ENCODE measurements at places on chromosomes 3 and 15.
A peak's percentile ranks its signal among the peaks of the same experiment; 100 is the strongest.

DNA sequence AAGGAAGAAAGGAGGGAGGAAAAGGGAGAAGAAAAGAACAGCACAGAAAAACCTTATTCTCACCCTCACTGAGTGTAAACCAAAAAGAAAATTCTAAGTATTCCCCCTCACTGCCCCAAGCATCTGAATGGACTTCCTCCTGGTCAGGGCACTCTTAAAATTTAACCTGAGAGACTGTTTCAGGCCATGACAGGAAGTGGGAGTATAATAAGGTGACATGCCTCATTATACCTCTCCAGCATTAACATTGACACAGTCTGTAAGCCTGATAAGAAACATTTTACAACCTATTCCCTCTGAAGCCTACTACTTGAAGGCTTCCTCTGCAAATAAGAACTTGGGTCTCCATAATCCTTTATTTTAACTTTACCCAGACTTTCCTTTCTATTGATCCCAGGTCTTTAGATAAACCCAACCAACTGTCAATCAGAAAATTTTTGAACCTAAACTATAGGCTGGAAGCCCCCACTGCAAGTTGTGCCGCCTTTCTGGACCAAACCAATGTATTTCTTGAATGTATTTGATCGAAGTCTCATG is 41.7 kb downstream of the SLCO2A1 start:
- no peak for DNase-seq

- no peak for DNase-seq
Measured at GRCh38 chr15:70047386-70048197, 50.1 kb downstream of the TLE3 start.

DNA sequence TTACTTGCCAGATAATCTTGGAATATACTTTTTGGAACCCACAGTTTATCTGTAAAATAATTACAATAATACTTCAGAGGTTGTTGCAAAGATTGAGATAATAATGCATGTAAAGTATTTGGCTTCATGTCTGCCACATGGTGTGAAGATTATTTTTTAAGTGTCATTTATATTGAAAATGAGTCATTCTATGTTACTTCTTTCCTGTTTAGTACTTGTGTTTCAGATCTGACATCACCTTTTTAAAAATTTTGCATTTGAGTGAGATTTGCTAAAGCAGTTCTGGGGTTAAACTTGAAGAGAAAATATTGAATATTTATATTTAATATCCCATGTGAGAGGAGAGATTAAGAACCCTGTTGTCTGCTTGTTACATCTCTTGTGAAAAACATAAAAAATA is 31.2 kb downstream of the IQGAP1 start:
- no peak for DNase-seq

GRCh38 chr3:98532275-98532637 is 478 bp downstream of the GPR15 start:
- DNase-seq = no peak

GRCh38 chr3:45819543-45819942 is 22.4 kb downstream of the LZTFL1 start:
- DNase-seq = no peak

GRCh38 chr3:150057227-150057626 is 86.5 kb upstream of the PFN2 start:
- DNase-seq = no peak

- DNase-seq = peak; percentile 63
Measured at GRCh38 chr3:120561251-120562045, 34.7 kb upstream of the NDUFB4 start.

GRCh38 chr15:68518046-68518445 is 60.7 kb upstream of the CORO2B start:
- DNase-seq = no peak

DNA sequence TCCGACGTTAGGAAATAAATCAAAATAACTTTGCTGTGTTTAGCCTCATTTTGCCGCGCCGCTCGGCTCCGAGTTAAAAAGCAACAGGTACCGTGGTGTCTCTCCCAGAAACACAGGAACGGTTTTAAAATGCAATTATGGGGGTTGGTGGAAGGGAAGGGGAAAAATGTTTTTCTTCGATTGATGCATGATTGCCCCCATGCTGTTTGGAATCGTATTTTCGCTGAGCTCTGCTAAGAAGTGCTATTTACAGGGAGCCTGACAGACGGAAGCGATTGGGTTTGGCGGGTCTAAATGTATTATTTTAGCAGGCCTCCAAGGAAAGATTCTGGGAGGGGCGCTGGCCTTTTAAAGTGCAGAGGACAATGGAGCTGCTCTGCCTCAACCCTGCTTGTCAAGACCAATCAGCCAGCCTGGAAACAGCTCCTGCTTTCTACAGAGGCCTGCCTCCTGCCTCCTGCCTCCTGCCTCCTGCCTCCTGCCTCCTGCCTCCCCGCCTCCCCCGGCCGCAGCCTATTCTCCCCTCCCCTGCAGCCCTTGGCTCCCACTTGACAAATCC is 156.7 kb upstream of the TLE3 start:
- no peak for DNase-seq

- no peak for DNase-seq
Measured at GRCh38 chr3:6504347-6504746, 356.6 kb upstream of the GRM7 start.

DNA sequence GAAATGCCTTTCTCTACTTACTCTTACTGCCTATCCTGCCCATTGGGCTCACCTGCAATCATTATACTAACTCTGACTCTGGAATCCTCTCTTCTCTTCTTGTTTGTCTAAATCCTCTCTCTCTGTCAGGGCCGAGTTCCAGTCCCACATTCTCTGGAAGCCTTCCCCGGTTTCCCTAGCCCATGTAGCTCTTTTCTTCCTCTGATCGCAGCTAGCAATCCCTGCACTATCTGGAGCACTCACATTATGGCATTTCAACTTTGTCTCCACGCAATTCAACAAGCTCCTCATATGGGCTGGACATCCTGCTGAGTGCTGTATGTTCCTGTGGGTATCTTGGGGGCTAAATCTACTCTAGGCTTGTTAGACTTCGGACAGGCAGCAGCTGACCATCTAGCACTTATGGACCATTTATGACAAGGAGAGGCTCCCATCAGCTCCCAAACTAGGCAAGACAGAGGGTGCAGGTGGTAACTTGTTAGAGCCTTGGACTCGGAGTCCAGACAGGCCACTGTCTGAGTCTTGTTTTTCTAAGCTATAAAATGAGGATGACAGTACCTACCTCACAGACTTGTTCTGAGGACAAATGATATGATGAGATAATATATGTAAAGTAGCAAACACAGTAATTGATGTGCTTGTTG is 58.3 kb downstream of the EPHB3 start:
- no peak for DNase-seq

DNA sequence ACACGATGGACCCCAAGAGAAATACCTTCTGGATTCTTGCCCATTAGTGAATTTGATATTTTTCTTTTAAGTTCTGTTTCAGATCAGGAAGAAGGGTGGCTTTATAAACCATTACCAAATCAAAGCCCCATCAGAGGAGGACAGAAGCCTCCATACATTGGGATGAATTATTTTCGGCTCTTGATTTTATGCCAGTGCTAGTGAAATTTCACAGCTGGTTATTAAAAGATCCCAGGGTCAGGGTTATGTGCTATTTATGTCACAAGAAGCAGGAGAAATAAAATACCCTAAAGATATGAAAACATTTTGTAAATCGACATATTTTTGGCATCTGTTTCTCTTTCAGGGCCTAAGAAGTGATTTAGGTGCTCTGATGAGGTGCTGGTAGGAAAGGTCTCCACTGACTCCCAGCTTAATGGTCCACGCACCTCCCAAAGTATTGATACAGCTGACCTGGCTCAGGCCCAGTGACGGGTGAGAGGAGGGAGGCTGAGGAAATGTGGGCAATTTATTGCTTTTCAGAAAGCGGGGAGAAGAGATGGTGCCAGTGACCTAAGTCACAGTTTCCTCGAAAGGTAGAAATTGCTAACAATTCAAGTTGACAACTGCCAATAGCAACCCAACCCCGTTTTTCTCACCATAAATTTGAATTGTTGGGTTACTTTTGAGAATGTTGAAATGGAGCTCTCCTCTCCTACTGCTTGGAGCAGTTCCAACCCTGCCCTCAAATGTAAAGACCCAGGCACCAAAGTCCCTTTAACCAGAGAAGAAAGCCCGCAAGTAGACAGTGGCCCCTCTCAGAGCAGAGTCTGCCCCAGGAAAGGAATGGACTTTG is 315.6 kb upstream of the NR2E3 start:
- no peak for DNase-seq
